A549 (cell line): ENCODE measurements at places on chromosomes 1 and 21.
A peak's percentile ranks its signal among the peaks of the same experiment; 100 is the strongest.

DNA sequence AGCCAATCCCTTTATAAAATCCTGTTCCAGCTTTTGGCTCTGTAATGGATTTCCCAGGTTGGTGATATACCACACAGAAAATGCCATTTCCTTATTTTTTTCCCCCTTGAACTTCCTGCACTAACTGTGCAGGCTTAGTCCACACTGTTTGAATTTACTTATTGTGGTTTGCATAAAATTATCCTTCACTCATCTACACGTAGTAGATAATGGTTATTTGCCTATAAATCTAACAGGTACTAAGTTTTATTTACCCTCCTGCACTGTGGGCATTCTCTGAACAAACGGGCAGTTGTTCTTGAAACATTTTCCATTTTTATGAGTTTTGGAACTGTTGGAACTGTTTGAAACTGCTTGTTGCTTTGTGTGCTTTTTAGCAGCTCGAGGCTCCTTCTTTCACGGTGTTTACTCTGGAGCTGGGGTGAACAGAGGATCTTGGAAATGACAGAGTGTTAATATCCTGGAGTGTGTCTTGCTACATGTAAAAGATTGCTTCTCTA lies 23.0 kb upstream of the KIFAP3 start:
- DNase-seq: no peak

- no peak for DNase-seq
These were observed 61.4 kb downstream of the PRKAB2 start for GRCh38 chr1:147110872-147111271.

GRCh38 chr1:165925498-165926079 lies 98.2 kb downstream of the UCK2 start:
- no peak for DNase-seq

DNA sequence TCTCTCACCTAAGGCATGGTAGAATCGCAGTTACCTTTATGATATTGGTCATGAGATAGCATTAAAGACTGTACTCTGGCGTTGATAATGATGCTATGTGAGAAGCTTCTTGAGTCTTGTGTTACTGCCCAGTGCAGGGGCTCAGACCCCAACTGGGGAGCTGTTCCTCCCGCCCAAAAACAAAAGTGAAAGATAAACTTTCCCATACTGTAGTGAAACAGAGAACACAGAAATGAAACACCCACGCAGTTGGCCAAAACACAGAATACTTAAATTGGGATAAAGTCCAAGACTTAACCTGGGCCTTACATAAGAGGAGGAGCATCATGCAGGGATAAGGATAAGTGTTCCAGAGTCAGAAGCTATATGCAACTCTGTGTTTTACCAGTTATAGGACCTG lies 130.6 kb downstream of the HHIPL2 start:
- DNase-seq: no peak

DNA sequence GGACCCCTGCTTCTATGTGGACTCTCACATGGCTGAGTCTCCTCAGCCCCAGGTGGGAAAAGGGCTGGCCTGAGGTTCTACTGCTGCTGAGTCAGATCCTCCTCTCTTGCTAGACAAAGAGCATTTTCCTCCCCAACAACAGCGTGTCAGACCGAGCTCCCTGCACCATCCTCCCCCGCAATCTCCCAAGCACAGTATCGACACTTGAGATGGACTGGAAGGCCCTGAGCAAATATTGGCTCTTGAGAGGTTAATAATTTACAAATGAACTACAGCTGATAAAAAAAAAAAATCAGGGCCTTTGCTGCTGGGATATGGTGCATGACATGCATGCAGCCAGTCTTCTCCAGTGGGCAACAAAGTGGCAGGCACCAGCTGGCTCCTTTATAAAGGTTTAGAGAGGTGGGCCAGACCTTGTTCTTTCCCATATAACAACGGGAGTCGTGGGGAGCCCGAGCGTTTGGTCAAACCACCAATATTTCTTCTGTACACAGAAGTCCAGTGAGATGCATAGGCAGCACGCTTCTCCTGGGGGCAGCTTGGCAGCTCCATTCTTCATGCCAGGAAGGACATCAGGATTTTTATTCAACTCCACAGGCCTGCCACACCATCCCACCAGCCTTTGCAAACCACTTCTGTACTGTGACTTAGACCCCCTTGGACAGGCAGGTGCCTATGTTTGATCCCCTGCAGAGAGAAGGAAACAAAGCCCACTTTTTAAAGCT lies 55.4 kb upstream of the CAMK1G start:
- peak; percentile 81 for DNase-seq

- no peak for DNase-seq
These were observed 56.7 kb downstream of the S1PR1 start for GRCh38 chr1:101293461-101294051.
